Stimulated activated CD8-positive, alpha-beta memory T cell treated with anti-CD3 and anti-CD28 coated beads, Interleukin-15, amount 100 ng/mL, for 4 hours (primary cell): ENCODE measurements at places on chromosomes 3 and 15.
A peak's percentile ranks its signal among the peaks of the same experiment; 100 is the strongest.

DNA sequence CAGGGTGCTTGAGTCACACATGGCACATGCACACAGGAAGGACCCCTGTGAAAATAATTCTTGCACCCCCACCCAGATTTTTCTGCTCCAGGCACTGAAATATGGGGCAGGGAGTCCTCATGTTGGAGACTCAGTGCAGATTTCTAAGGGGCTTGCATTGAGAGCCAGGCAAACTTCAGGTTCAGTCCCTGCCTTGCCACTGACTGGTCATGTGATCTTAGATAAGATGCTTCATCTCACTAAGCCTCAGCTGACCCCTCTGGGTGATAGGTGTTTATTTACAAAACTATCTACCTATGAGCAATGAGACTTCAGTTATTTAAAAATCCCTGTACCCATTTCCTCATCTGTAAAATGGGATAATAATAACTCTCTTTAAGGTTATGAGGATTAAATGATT lies 30.1 kb upstream of the C3orf80 start:
- no peak for DNase-seq

DNA sequence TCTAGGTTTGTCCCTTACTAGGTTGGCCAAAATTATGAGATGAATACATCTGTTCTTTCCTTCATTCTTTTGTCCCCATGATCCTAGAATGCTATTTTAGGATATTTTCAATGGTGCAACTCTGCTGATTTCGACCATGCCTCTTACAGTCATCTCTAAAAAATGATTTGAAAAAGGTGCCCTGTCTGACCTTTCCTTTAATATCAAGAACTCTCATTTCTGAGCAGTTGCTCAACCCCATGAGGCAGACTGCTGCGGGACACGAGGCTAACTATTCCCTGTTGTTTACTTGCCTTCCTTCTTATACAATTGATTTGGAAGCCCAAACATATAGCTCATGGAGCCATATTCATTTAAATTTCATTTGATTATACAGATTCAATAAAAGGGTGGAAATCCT lies 14.6 kb downstream of the PLSCR2 start:
- no peak for DNase-seq

DNA sequence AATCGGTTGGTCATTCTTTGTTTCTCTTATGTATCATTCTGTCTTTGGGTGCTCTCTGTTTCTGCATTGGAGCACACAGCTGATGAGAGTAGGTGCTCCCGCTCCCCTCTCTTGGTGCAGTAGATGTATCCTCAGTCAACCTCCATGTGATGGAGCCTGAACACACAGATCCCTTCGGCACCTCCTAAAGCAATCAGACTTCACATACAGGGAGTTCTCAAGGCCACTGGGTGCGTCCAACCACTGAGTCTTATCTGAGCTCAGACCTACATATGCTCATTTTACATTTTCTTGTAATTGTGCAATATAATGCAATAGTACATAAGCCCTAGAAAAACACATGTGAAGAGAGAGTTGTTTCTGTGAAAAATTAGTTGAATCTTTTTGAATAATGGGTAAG lies 198.1 kb upstream of the ATP10A start:
- DNase-seq, result no peak

- DNase-seq, result no peak
Measured at GRCh38 chr3:178421069-178421468, 115.2 kb upstream of the KCNMB2 start.

DNA sequence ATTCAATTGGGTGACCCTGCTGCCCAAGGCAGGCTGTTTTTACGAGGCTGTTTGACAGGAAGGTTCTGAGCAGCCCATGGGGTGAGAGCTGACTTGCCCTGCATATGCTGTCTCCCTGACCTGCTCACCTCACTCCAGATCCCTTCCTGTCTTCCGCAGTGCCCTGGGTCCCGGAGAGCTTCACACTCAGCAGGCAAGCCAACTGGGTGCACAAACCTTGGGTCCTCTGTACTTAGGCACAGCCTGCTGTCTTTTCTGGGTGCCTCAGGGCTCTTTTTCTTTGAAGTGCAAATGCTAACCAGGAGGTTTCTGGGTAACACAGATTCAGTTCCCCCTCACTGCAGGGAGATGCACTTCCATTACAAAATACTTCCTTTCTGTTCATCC lies 32.8 kb downstream of the ZXDC start:
- DNase-seq, result no peak

DNA sequence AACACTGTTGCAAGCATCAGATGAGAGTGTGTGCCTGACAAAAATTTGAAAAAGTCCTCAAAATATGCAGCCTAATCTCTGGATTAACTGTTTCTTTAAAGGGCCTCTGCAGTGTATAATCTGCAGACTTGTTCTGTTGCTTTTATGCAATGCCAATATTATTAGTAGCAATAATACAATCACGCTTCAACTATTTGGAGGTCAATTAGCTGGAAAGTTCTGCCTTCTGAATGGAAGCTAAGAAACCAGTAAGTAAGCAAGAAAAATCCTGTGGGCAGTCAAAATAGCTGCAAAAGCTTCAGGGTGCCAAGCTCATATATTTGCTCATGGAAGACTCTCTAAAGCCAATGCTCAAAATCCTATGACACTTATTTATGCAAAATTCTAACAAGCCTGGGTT lies 153.2 kb upstream of the NR2F2 start:
- no peak for DNase-seq

GRCh38 chr15:99211926-99212325 lies 37.5 kb downstream of the TTC23 start:
- DNase-seq, result no peak

GRCh38 chr3:104750581-104750980 lies 616.1 kb upstream of the ALCAM start:
- no peak for DNase-seq

DNA sequence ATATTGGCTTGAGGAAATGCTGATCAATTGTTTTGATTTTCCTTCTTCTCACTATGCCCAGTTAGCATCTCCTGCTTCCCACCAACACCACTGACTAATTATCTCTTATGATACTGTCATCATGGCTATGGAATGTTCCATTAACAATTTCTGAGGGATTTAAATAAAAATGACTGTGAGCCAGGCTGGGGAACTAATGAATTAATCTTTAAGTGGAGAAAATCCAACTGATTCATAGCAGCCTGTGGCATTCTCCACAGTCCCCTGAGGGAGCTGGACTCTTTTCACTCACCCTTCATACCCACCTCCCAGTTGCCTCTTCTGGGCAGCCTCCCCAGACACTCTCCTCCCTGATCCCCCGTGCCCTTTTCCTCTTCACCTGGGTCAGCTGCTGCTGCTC lies 353.6 kb downstream of the CLSTN2 start:
- no peak for DNase-seq

GRCh38 chr3:160473221-160473620 lies 23.6 kb upstream of the TRIM59 start:
- DNase-seq, result no peak

- peak; percentile 19 for DNase-seq
Measured at GRCh38 chr15:92158426-92158825, 235.3 kb upstream of the ST8SIA2 start.

GRCh38 chr3:48441940-48442339 lies 1.9 kb downstream of the TMA7 start:
- no peak for DNase-seq

DNA sequence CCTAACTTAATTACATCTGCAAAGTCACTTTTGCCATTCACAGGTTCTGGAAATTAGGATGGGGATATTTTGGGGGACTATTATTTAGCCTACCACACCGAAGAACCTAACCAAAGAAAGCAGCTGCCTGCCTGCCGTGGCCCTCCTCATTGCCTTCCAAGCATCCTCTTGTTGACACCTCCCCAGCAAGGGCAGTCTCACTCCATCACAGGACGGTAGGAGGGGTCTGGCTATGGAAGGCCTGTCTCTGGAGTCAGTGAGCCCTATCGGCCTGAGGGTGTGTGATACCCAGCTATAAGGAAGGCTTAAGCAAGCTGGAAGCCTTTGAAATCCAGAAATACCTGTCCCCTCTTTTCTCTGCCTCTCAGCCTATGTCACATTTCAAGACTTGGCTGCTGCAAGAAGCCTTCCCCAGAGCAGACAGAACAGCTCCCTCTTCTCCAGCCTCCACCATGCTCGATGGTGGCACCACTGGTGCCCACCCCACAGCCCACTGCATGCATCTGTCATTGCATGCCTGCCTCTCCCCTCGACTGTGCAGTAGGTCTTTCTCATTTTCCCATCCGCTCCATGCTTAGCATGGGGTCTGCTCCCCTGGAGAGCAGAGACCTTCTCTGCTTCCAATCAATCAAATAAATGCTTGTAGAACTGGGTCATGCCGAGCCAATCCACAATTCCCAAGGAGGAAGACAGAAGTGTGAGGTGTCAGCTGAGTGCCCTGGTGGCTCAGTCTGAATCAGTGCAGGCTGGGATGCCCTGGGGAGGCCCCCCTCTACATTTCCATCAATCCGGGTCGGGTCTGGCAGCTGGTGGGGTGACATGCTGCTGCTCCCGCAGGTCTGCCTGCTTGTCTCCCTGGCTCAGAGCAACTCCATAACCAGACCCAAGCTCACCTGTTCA lies 23.9 kb upstream of the LOXL1 start:
- no peak for DNase-seq

DNA sequence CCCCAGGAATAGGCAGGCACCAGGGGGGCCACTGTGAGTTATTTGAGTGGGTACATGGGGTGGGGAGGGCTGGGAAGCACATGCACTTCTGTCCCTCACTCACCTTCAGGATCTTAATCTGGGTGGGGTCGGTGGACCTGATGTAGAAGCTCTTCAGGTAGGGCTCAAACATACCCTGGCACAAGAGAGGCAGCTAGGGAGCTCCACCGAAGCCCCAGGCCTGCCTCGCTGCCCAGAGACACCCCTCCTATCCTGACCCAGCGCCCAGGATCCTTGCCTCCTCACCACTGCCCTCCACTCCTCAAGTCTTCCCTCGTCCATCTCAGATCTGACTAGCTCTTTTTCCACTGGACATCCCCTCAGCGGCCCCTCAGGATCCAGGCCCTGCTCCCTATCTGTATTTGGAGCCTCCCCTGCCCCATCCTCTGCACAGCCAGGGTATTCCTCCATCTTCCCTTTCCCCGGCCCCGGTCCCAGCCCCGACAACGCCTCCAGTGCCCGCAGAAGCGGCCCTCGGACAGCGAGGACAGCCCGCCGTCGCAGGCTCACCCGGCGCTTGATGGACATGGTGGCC lies 30.0 kb downstream of the AP3B2 start:
- no peak for DNase-seq

DNA sequence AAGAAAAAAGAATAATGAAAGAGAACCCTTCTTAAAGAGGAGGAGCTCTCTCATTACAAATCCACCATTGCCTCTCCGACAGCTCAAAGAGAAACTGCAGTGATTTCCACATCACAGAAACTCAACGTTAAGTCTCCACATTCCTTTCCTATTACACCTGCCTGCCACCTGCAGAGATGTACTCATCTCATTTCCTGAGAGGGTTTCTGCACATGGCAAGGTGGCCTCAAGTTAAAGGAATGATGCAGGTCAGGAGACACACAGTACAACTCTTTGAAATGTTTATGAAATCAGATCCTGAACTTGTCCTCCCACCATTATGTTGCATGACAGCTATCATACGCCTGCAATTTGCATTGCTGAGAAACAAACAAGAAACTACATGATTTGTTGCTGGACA lies 458.4 kb upstream of the ADAMTS9 start:
- no peak for DNase-seq

- DNase-seq, result no peak
Measured at GRCh38 chr3:66693461-66694031, 192.7 kb upstream of the LRIG1 start.

GRCh38 chr3:147415286-147415685 lies 6.1 kb downstream of the ZIC1 start:
- DNase-seq, result no peak

GRCh38 chr3:106725566-106725965 lies 651.7 kb upstream of the CCDC54 start:
- no peak for DNase-seq

GRCh38 chr3:169668957-169669741 lies 5.6 kb upstream of the MECOM start:
- no peak for DNase-seq

DNA sequence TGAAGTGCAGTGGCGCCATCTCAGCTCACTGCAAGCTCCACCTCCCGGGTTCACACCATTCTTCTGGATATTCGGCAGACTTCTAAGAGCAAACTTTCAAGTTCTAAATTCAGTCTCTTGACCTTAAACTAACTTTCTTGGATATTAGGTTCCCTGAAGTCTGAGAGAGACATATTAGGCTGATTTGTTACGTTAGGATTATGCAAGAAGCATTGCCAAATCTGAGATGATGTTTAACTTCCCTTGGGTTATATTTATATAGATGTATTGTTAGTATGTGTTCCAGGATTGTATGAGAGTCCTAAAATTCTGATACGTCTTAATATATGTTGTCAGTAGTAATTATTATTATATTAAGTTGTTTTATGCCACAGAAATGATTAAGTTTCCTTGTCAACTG lies 80.1 kb downstream of the SLC6A1 start:
- DNase-seq, result no peak

- DNase-seq, result no peak
Measured at GRCh38 chr3:74538669-74539068, 75.8 kb downstream of the CNTN3 start.

DNA sequence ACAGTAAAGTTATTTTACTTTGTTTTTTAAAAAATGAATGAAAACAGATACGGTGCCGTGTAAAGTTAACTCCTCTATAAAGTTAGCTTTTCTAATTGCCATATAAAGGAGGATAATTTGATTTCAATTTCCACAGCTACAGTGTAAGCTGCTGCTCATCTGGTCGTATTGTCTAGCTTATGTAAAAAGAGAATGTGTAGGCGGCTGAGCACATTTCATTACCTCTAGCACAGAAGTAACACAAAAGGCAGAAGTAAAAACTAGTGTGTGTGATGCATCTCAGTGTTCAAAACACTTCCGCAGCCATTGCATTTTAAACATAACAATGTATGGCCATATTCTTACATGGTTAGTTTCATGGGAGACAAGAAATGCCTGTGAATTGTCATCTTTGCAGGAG lies 105.0 kb upstream of the P2RY1 start:
- DNase-seq, result no peak

GRCh38 chr3:114764056-114764492 lies 383.0 kb downstream of the ZBTB20 start:
- DNase-seq, result no peak

GRCh38 chr3:167863811-167864551 lies 128.5 kb downstream of the SERPINI1 start:
- no peak for DNase-seq

- no peak for DNase-seq
Measured at GRCh38 chr3:66437341-66437929, 63.4 kb downstream of the LRIG1 start.

DNA sequence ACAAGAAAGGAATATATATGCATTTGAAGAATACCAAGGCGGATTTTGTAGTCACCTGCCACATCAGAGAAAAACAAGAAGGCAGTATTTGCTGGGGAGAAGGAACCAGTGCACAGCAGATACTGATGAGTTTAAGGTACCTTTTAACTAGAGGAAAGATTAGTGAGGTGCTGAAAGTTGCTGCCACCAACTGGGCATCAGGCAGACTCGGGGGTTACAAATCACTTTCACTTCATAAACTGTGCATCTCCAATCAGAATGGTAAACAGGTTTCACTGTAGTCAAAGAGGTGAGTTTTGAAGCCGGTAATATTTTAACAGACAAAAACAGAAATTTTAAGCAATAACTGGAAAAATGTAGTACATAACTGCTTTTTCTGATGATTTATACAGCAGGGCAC lies 4.1 kb downstream of the FBN1 start:
- DNase-seq, result no peak
